ENCODE measurements at places on chromosomes 1 and 21.
A peak's percentile ranks its signal among the peaks of the same experiment; 100 is the strongest.

GRCh38 chr1:67468066-67468718 lies 38.0 kb upstream of the SERBP1 start:
- DNase-seq: no peak

GRCh38 chr1:32240140-32240951 lies 6.7 kb upstream of the FAM167B start:
- no peak for DNase-seq

GRCh38 chr1:94755675-94756074 lies 64.5 kb upstream of the SLC44A3 start:
- peak; percentile 95 for DNase-seq

- DNase-seq: no peak
These were observed 206.1 kb downstream of the BACH1 start for GRCh38 chr21:29504751-29505321.

- DNase-seq: no peak
These were observed 29.1 kb upstream of the F13B start for GRCh38 chr1:197096137-197096536.

DNA sequence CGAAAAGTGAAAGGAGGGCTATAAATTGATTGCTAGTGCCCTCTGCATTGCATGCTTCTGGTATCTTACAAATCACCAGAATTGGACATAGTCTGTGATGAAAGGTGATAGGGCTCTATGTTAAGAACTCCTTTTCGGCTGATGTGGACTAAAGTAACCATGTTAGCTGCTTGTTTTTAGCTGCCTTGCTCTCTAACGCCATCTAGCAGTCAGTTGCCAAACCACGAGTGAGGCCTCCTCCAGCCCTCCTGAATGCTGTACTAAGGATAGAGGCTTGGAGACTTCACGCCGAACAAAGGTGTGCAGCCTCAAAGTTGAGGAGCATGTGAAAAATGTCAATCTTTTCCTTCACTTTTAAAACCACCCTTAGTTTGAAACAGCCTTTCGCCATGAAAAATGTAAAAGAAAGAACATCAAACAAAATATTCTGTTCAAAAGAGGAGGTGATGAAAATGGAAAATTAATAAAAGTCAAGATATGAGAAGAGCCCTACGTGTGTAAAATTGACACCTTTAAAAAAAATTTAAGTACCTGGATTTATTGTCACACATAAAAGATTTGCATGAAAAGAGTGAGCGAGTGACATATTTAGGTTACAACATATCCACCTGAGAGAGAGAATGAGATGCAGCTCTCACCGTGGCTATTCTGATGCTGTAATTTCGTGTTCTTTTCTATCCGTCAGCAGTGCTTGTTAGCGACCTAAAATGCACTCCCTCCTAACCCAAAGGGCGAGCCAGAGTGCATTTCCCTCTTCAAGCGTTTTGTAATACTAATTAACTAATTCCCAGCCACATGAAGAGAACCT lies 8.1 kb downstream of the LRRC53 start:
- no peak for DNase-seq

All from brain pericyte (primary cell).